ENCODE measurements at places on chromosomes 2 and 18. TPM values are rescaled to one million over a fixed set of nuclear protein-coding genes. Genes with fewer than 3 reads are reported as not detected.

The FBLN7 gene
- 0.15 TPM for total RNA-seq

The AOX1 gene
- 8.0 TPM for total RNA-seq

The LRRC30 gene
- not detected for total RNA-seq

The CTAGE1 gene
- total RNA-seq: not detected

The KCNG3 gene
- not detected for total RNA-seq

The FAP gene
- total RNA-seq: 0.15 TPM

The MAPK4 gene
- total RNA-seq: not detected

The CREG2 gene
- 0.70 TPM for total RNA-seq

The CASP8 gene
- total RNA-seq: 48.3 TPM

Data from renal cortical epithelial cell (primary cell).